Stimulated activated CD8-positive, alpha-beta memory T cell treated with anti-CD3 and anti-CD28 coated beads, Interleukin-7, amount 100 ng/mL, for 1 hour (primary cell): ENCODE measurements at places on chromosomes 3 and 15.

DNA sequence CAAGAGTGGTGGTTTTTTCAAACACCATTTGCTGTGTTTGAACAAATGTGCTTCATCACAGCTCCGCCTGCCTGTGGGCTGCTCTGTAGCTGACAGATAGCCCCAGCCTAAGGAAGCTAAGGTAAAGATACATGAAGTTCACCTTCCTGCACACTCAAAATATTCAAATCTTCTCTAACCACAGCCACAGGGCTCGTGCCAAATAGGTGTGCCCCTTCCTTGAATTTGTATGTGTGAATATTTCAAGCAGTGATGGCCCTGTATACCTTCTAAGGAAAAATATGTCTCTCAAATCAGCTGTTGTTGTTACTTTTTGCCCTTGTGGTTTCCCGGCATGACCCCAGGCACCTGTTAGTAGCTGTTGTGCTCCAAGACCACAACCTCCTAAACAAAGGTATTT, 92.8 kb downstream of the CCNL1 start:
- DNase-seq = no peak

GRCh38 chr15:59322056-59322759, 50.5 kb downstream of the MYO1E start:
- no peak for DNase-seq

- no peak for DNase-seq
Measured at GRCh38 chr3:173639098-173639497, 241.6 kb downstream of the NLGN1 start.

GRCh38 chr3:56323986-56324420, 144.3 kb downstream of the ERC2 start:
- DNase-seq = no peak

DNA sequence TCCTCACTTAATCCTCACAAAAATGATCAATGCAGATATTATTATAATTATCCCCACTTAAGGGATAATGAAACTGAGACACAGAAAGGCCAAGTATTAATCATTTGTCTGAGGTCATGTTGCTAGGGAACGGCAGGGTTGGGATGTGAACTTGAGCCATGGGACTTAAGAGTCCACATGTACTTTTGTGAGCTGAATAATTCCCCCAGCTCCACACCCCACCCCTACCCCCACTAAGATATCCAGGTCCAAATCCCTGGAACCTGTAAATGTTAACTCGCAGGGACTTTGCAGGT, 290.5 kb upstream of the GADL1 start:
- DNase-seq = no peak

GRCh38 chr3:57234613-57235575, 7.4 kb downstream of the APPL1 start:
- DNase-seq = no peak

- no peak for DNase-seq
Measured at GRCh38 chr15:66214246-66214645, 39.3 kb downstream of the MEGF11 start.

GRCh38 chr15:90062462-90062932, 39.8 kb downstream of the IDH2 start:
- no peak for DNase-seq

DNA sequence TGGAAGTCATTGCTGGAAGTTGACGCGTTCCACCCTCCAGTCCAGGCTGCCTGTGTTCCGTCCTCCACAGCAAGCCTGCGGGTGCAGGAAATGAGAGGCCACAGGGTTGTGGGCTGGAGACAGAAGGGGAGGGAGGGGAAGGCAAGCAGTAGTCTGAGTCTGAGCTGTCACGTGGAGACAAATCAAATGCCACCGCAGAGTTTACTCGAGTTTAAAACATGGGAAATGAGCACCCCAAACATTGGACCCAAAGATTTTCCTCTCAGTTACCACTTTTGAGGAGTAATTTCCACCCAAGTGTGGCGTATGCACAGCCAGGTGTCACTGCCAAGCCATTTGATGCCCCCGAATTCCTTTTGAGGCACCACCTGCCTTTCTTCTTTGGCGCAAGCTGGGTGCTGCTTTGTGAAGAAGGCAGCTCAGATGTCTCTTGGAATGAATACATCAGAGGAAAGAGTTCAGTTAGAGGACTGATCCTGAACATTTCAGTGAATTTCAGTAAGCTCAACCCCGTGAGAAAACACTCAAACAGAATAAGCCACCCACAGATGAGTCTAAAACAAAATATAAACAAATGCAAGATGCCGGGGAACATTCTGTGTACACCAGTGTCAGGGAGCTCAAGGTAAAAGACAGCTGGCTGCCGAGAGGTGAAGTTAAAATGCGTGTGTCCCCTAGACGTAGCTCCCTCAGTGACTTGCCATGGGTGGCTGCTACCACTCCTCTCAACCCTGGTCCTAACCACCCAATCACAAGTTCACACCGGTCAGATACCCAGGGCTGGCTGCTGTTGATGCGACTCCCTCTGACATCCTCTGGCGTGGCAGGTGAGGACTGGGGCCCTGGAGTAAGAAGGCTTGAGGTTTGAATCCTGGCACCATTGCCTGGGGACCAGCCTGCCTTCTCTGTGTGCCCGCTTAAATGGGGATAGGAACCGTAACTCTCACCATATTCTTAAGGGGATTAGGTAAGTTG, 203.8 kb downstream of the UACA start:
- DNase-seq = peak; percentile 21

DNA sequence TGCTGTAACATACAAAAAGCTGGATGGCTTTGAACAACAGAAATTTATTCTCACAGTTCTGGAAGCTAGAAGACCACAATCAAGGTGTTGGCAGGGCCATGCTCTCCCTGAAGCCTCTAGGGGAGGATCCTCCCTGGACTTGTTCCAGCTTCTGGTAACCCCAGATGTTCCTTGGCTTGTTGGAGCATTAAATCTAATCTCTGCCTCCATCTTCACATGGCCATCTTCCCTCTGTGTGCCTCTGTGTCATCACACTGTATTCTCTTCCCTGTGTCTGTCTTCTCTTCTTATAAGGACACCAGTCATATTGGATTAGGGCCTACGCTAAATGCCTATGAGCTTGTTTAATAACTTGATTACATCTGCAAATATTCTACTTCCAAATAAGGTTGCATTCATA, 109.5 kb downstream of the STAG1 start:
- DNase-seq = no peak

GRCh38 chr3:52099001-52099401, 42.6 kb upstream of the DUSP7 start:
- DNase-seq = no peak

DNA sequence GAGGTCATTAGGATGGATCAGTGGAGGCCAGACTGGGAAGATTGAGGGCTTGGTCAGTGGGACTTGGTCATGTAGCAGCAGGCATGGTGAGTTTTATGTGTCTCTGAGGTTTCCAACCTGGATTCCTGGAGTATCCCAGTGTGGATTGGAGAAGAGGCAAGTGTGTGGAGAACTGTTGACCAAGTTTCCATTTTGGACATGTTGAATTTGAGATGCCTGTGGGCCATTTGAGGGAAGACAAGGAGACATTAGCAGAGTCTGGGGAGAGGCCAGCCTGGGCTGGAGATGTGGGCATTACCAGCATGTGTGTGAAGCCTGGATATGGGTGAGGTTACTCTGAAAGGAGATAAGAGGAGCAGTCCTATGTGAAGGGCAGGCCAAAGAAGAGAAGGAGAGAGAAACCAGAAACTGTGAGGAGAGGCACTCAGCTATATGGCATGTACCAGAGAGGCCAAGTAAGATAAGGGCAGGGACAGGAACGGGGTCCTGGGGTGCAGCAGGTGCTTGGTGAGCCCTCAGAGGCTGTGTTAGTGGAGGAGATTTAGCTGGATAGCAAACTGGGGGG, 4.3 kb downstream of the SLC25A38 start:
- DNase-seq = no peak

- DNase-seq = no peak
Measured at GRCh38 chr15:50246631-50247030, 18.9 kb downstream of the HDC start.

- no peak for DNase-seq
Measured at GRCh38 chr15:29805043-29805707, 17.1 kb downstream of the TJP1 start.
